NCI-H1105 (cell line): ENCODE measurements at places on chromosomes 5 and 9.

GRCh38 chr9:130474106-130474505 is 29.3 kb downstream of the ASS1 start:
- DNase-seq = no peak

DNA sequence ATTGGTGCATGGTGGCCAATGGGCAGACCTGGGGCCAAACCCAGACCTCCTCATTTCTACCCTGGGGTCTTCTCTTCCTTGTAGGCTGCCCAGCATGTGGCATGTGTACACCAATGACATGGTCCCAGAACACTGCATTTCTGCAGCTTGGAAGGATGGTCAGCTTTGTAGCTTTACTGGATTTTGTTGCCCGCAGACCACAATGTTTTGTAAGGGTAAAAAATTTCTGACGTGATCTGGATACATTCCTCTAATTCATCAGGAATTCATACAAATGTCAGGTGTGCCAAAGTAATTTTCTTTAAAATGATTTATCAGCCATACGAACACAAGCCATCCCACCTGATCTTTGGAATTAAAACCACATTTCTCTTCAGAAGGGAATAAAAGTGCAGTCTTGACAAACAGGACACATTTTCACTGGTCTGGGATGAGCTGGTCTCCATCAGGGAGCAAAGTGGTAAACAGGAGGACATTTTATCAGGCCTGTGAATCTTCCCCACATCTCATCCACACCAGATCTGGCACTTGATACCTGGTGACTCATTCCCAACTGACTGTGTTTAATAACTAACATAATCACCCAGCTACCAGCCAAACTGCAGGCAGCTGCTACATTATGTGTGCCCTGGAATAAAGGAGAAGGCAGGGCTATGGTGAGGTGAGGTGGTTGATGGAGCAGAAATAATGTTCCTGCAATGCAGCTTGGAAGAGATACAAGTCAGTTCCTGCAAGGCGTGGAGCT is 103.9 kb downstream of the SPOCK1 start:
- no peak for DNase-seq

DNA sequence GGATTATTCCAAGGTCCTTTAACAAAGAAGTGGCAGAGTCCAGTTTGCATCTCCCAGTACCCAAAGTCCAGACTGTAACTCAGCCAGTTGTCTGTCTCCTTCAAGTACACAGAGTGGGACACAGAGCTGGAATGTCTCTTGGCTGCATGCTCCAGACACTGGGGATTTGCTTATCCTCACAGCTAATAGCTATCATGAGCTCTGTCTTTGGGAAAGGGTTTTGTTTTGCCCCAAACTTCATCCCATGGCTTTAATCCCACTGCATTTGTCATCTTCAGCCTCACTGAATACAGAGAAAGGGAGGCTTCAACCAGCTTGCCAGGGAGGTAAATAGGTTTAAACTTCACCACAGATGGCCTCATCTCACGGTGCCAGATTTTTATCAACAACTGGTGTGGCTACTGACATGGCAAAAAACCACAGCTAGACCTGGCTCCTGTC is 412.2 kb upstream of the SLC24A2 start:
- no peak for DNase-seq

DNA sequence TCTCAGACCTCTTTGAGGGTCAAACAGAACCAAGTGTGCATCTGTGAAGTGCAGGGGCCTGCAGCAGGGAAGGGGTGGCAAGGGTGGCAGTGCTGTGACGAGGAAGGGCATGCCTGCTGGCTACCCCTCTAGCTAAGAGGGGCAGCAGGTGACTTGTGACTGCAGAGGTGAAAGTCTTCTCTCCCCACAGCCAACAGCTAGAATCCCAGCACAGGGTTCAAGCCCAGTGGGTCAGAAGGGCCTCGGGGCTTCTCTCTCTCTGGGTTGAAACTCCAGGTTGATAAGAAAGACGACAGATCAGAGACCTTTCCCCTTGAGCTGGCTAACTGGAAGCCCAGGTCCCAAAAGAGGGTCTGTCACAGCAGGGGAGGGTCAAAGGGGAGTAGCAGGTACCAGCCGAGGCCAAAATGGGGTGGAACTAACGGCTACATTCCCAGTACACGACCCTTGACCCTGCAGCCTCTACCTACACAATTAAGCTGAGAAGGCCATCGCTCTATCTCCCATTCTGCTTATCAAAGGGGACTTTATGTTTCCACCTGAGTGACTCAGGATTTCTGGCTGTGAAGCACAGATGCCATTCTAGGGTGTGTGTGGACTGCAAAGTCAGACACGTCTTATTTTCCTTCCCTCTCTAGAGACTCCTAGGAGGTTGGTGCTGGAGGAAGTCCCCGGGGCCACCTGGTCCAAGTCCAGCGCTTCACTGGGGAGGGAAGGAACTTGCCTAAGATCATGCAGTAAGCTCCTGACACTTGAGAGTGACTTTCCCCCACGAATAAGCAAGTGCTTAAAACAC is 14.6 kb downstream of the ANKS6 start:
- DNase-seq = no peak

GRCh38 chr9:127539982-127540663 is 72.0 kb upstream of the STXBP1 start:
- DNase-seq = no peak

- DNase-seq = no peak
Measured at GRCh38 chr5:35138232-35138631, 90.5 kb upstream of the AGXT2 start.

GRCh38 chr5:142149363-142149762 is 40.8 kb downstream of the NDFIP1 start:
- no peak for DNase-seq

- DNase-seq = no peak
Measured at GRCh38 chr9:121476156-121476555, 23.5 kb downstream of the GGTA1 start.

DNA sequence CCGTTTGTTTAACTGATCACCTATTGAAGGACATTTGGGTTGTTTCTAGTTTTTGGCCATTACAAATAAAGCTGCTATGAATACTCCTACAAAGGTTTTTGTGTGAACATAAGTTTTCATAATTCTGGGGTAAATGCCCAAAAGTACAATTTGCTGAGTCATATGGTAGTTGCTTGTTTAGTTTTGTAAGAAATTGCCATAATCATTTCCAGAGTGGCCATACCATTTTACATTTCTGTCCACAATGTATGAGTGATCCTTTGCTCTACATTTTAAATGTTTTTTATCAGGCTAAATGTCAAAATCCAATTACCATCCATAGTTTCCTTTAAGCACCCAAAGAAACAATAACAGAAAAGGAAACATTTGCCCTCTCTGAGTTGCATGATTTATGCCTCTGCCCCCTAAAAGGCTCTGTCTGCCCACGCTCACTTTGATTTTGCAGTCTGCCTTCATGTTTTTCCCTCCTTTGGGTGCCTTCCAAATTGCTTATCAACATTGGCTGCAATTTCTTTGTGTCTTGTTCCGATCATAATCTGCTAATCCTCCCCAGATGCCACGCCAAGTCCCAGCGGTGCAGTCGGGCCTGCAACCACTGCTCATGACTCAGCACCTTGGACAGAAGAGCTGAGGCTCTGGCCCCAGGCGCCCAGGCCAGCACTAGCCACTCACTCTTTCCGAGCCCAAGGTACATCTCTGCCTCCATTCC is 339.2 kb downstream of the PIK3R1 start:
- no peak for DNase-seq

DNA sequence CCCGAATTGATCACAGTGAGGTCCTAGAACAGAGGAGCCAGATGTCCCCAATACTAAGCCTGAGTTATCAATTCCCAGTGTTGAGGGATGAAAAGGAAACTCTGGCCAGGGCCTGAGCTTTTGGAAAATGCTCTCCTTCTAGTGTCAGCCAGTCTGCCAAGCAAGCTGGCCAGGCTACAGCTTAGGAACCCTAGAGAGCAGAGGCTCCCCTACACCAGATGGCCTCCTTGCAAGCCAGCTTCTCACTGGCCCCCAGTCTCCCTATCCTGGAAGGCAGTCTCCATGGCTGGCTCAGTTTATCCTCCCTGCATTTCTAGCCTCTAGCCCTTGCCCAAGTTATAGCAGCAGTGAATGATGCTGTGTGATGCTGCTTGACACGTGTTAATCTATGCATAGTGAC is 204.7 kb upstream of the WWC1 start:
- DNase-seq = no peak

DNA sequence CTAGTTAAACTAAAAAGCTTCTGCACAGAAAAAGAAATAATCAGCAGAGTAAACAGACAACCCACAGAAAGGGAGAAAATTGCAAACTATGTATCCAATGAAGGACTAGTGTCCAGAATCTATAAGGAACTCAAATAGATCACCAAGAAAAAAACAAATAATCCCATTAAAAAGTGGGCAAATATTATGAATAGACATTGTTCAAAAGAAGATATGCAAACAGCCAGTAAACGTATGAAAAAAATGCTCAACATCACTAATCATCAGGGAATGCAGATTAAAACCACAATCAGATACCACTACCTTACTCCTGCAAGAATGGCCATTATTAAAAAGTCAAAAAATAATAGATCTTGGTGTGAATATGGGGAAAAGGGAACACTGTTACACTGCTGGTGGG is 119.9 kb downstream of the FRMD3 start:
- no peak for DNase-seq

DNA sequence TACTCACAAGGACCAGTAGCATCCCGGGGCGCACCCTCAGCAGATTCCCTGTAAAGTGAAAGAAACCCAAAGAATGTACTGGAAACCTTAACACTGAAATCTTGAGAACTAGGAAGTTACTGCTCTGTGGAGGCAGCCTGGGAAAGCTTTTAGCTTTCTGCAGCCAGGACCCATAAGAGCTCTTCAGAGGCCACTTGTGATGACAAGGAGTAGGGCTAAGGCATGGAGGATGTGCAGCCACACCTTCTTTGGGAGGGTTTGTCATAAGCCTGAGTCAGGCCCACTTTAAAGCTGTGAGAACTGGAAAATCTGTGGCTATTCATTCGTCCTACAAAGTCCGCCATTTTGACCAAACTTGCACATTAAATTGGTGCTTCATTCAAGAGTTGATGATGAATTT is 291.1 kb upstream of the TLE4 start:
- no peak for DNase-seq

GRCh38 chr5:176167800-176168199 is 70.4 kb upstream of the SIMC1 start:
- DNase-seq = no peak

DNA sequence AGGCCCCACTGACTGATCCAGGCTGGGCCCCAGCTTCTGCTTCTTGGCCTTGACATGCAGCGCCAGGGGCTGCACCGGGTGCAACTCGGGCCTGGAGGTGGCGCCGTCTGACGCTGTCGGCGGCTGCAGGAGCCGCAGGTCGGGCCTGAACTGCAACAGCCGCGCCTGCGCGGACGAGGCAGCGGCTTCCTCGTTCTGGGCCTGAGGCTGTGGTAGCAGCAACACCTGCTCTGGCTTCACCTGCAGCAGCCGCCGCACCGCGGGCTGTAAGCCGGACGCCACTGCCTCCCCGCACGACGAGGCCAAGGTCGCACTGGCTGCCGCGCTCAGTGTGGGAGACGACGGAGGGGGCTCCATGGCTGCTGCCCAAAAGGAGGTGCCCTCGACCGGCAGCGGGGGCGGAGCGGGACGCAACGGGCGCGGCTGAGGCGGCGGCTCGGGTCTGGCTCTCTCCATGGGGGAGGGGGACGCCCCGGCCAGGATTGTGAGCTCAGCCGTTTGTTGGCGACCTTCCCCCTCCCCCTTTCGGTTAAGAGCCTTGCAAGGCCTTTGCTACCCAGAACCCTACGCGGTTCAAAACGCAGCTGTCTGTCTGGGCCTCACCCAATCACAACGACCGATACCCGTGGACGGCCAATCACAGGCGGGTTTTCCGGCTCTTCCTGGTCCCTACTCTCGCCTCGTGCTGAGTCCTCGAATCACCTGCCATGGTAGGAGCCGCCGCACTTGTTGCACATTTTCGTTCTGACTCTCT is 438 bp downstream of the SOX30 start:
- no peak for DNase-seq

GRCh38 chr5:120463006-120463680 is 957 bp upstream of the PRR16 start:
- DNase-seq = no peak

GRCh38 chr9:132381966-132382541 is 24.6 kb downstream of the TTF1 start:
- no peak for DNase-seq

DNA sequence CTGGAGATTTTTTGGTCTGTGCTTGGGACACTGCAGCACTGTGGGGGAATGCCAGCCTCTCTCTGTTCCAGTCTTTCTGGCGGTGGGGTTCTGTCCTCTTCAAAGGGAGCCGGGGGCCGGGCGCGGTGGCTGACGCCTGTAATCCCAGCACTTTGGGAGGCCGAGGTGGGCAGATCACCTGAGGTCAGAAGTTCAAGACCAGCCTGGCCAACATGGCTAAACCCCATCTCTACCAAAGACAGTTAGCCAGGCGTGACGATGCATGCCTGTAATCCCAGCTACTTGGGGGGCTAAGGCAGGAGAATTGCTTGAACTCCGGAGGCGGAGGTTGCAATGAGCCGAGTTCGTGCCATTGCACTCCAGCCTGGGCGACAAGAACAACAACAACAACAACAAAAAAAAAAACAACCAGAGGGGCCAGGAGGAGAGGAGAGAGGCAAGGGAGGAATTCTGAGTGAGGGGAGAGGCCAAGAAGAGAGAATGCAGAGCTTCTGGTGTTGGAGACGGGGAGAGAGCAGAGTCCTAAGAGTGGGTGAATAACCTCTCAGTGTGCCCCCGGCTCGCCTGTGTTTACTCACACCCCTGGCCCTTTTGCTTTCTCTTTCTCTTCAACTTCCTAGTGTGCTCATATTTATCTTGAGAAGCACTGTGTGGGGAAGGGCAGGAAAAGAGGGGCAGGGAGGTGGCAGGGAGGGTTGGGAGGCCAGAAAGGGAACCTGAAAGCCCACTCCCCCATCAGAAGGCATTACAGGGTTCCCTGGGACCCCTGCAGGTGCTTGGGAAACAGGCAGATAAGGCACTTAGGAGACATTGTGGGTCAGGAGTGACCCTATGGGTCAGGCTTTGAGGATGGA is 3.2 kb upstream of the SET start:
- no peak for DNase-seq

DNA sequence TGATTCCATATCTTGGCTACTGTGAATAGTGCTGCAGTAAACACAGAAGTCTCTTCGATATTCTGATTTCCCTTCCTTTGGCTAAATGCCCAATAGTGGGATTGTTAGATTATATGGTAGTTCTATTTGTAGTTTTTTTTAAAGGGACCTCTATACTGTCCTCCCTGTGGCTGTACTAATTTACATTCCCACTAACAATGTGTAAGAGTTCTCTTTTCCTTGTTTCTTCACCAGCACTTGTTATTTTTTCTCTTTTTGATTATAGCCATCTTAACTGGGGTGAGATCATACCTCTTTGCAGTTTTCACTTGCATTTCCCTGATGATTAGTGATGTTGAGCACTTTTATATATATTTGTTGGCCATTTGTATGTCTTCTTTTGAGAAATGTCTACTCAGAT is 102.0 kb downstream of the CARTPT start:
- no peak for DNase-seq

DNA sequence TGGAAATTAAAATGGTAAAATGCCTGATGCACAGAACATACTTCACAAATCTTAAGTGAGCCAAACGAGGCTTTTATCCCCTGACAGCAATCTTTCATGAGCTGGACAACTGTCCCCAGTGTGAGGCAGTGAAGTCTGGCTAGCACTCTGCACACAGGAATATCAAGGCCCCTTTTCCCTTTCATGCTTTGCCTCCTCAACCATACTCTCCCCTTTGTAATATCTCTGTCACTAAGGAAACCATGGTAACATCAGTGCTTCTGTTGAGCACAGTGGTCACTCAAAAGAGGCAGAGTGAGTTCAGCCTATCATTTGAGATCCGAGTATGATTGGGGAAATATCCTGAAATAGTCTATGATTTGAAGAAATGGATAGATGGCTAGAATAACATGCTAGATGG is 318.3 kb downstream of the ENC1 start:
- no peak for DNase-seq

- DNase-seq = no peak
Measured at GRCh38 chr9:118401546-118401945, 697.3 kb downstream of the TLR4 start.
